Hematopoietic multipotent progenitor cell treated with erythropoietin and hydrocortisone succinate and interleukin-3 and kit ligand, for 15 days (in vitro differentiated cells): ENCODE measurements at places on chromosomes 6 and 20.

GRCh38 chr6:12637960-12638641 lies 78.5 kb upstream of the PHACTR1 start:
- no peak for DNase-seq

DNA sequence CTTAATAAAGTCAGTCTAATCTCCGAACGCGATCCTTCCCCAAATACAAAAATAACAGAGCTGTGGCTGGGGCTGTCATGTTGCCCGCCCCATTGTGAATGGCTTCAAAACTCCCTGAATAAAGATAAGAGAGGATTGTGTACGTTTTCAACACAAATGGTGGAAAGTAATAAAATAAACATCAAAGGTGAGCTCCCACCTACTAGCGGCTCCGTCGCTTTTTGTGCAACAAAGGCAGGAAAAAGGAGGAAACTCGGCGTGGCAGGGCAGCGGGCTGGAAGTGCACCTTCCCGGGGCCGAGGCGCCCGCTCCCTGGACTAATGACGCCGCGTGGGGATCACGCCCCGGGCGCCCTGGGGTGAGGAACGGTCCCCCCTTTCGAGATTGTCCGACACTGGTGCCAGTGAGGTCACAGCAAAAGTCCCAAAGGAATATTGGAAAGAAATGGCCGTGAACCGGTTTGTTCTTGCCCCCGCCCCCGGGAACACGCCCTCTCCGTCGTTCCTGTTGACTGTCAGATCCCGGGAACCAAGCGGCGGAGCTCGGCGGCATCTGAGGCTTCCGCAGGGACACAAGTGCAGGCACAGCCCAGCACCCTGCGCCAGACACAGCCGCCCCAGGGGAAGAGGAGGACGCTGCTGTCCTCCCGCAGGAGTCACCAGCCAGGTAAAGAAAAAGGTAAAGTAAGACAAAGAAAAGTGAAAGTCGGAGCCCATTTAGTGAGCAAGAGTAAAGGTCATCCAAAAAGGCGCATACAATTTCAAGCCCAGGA lies 1.1 kb upstream of the FOXQ1 start:
- DNase-seq, result no peak

DNA sequence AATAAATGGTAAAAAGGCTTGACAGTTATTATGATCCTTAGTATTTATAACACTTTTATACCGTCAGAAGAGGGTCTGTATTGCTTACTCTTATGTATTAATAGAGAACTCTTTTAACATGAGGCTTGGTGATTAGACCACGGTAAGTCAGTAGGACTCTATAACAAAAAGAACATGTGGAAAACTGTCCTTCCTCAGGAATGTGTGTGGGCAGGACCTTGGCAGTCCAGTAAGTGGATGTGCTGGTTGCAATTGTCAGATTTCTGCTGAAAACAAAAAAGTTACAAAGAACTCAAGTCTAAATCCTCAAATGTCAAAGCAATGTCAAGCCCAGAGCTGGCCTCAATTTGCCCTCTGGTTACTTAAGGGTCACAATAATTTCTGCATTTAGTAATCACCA lies 81.1 kb downstream of the PLCG1 start:
- no peak for DNase-seq

GRCh38 chr20:62480318-62480717 lies 4.5 kb upstream of the GATA5 start:
- no peak for DNase-seq

DNA sequence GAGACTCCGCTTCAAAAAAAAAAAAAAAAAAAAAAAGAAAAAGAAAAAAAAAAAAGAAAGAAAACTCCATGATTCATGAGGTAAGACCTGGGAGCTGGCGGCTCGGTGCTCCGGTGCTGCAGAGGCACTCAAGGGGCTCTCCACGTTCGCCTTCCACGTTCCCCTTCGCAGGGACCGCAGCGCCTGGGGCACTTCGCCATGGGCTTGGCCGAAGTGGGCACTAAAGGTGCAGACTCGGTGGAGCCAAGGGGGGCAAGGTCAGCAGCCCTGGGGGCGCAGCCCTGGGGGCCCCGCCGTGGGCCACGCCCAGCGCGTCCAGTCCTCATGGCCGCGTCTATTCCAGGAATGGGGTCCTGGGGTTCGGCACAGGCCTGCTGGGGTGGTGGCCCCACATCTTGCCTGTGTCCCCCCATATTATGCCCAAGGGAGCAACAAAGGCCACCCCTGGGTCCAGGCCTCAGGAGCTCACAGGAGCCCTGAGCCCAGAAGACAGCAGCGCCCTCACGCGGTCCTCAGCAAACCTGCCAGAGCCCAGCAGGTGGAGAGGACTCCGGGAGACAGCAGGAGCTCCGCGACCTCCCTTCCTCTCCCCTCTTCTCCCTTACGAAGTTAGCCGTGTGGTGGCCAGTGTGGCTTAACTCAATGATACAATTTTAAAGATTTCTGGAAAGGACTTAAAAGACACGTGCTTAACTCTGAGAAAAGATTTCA lies 21.9 kb downstream of the ZBTB46 start:
- DNase-seq, result no peak

- no peak for DNase-seq
These were observed 111.2 kb upstream of the ADGRF1 start for GRCh38 chr6:47153404-47153755.

DNA sequence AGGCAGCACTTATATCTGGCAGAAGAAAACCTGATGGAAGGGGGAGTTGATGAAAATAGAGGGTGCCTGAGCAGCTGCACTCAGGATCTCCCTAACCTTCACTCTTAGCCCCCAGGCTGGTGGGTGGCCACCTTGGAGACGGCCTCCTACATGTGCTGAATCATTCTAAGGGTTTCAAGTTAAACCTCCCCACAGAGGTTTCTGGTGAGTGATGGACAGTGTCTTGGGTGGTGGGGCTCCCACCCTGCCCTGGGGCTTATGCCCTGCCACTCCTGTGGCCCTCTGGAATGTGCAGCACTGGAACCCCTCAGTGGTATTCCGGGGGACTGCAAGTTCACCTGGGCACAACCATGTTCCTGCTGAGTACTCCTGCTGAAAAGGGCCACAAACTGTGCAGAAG lies 357.2 kb downstream of the CD83 start:
- peak; percentile 36 for DNase-seq

- no peak for DNase-seq
These were observed 37.9 kb upstream of the SLC23A2 start for GRCh38 chr20:5039255-5039657.

GRCh38 chr6:143023695-143024094 lies 37.0 kb upstream of the AIG1 start:
- DNase-seq, result no peak

GRCh38 chr6:164178679-164179332 lies 764.3 kb downstream of the QKI start:
- no peak for DNase-seq

DNA sequence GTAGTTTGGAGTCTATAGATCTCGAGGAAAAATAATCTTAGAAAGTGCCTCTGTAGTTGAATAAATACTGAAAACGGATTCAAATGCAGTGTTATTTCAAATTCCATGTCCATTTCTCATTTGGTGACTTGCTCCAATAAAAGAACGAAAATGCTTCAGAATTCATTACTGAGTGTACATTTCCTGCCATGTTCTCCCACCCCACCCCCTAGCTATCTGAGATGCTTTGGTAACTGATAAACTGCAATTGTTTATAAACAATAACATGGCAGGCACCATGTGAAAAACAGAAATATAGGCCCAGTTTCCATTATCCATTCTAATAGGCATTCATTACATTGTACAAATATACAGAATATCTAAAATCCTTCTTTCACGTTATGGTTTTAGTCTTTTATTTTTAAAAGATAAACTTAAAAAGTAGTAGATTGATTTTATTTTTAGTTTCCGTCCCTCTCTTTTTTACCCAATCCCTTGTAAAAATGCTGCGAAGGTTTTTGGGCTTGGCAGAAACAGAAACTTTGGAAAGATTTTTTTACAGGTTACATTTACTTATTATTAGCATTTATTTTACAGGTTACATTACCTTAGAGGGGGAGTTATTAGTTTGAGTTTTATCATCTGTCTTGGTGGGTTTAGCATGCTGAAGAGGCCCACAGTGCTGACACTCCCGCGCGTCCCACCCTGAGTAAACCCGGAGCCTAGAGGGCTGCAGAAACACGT lies 1.5 kb downstream of the FAM162B start:
- no peak for DNase-seq

DNA sequence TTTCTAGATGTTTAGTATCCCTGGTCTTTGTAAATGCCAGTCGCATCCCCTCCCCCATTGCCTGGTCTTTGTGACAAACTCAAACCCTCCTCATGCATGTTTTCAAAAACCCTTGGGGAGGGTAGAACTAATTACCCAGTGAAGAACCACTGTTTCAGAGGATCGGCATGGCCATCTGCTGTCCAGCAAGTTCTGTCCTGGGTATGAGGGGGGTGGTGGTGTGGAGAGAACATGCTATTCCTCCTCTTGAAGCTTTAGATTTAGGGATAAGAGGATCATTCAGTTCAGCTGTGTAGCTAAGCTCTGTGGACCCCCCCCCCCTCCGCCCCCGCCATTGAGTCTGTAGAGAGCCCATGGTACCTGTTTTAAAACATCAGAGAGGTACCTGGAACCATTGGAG lies 5.6 kb downstream of the BRPF3 start:
- no peak for DNase-seq

DNA sequence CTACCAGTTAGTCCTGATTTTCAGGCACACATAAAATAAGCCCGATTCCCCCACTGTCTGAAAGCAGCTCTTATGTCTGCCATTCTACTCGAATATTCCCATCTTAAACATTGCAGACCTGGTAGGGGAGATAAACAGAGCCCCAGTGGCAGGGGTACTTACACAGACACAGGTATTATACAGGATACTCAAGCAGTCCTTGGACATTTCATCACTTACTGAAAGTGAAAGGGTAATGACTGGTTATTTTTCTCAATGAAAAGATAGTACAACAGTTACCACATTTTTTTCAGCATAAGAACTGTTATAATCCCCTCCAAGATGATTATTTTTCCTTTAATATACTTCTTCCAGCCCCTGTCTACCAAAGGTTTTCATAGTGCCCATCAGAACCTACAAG lies 37.8 kb downstream of the TRPC4AP start:
- DNase-seq, result no peak

- no peak for DNase-seq
These were observed 37.0 kb downstream of the BPIFB1 start for GRCh38 chr20:33320006-33320405.

GRCh38 chr6:42279144-42279781 lies 61.6 kb upstream of the MRPS10 start:
- no peak for DNase-seq

DNA sequence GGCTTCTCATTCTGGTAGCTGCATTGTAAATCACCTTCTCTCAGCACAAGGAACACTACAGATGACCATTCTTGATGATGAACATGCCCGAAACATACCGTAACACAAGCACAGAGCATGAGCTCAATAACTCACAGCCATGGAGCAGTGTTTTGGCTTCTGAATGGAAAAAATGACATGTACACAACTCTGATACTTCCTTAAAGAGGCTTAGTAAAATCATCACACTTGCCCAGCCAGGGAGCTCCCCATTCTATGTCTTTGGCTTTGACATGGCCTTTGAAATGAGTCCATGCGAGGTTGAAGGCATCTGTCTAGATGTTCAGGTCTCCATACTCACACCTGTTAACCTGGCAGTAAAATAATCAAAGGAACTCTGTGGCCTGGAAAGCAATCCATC lies 87.6 kb downstream of the MYB start:
- no peak for DNase-seq

DNA sequence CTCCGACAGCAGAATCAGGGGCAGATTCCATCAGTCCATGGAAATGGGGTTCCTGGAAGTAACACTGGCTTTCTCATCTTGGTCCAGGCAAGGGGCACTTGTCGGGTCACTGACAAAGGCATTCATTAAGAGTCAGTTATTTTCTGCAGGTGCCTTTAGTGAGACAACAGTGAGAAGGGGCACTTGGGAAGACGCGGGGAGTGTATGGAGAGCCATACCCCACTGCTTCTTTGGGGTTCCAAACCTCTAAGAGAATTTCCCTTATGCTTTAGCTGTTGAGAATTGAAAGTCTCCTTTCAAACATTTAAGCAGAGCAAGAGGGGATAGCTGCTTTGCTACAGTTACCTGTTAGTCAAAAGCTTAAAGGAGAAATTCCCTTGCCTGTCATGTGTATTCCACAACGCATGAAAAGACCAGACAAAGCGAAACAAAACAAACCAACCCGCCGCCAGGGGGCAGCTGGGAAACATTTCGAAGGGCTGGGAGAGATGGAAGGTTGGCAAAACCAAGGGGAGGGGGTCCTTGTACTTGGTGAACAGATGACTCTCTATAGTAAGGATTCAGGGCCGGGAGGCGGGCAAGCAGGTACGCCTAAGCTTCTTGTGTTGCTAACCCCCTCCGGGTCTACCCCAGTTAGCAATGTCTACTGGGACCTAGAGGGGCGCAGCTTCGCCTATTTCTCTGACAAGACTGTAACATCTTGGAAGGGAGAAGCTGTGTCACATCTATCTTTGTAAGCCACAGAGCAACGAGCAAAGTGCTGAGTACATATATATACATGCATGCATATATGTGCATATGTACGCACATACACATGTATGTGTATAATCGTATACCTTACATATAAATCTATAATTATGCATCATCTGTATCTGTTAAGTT lies 474.9 kb upstream of the AGPAT4 start:
- DNase-seq, result no peak

DNA sequence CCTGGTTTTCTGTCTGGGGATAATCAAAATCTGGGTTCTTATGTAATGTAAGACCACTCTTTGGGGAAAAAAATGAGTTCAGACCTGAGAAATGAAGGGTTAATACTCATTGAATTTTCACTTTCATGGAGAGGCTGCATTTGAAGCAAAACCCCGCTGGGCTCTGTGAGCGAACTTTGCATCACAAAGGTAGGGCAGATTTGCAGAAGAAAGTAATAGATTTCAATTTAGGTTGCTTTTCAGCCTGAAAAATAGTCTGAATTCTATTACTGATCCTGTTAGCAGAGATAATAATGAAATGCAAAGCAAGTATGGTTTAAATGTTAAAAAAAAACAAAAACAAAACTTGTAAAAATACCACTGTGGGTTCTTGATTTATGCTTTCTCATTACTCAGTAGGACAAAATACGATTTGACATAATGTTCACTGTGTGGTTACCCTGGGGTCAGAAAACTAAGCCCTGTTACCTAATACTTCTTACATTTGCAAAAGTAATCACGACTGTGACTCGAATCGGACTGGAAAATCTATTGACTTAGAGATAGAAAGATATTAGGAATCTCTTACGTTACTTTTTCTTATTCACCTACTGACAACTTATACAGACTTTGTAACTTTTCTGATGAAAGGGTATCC lies 72.2 kb downstream of the UST start:
- DNase-seq, result no peak

DNA sequence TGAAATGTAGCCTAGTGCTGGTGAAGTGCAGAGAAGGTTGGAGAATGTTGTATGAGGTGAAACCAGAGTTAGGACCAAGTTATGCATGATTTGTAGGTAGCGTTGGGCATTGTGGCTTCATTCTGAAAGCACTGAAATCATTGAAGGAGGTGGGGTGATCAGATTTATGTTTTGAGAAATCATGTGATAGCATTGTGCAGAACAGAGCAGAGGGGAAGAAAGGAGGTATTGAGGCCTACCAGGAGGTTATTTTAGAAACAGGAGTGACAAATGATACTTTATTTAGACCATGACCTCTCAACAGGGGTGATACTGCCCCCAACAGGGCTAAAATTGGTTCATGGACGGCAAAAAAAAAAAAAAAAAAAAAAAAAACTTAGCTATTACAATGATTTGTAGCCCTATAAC lies 15.6 kb upstream of the HMGN3 start:
- no peak for DNase-seq

GRCh38 chr20:19710336-19711120 lies 47.5 kb upstream of the RIN2 start:
- no peak for DNase-seq

- no peak for DNase-seq
These were observed 159.6 kb upstream of the ZNF217 start for GRCh38 chr20:53752971-53753879.

- peak; percentile 69 for DNase-seq
These were observed 1.2 kb downstream of the TREML2 start for GRCh38 chr6:41199552-41200246.
